ENCODE measurements at places on chromosomes 1 and 21.

DNA sequence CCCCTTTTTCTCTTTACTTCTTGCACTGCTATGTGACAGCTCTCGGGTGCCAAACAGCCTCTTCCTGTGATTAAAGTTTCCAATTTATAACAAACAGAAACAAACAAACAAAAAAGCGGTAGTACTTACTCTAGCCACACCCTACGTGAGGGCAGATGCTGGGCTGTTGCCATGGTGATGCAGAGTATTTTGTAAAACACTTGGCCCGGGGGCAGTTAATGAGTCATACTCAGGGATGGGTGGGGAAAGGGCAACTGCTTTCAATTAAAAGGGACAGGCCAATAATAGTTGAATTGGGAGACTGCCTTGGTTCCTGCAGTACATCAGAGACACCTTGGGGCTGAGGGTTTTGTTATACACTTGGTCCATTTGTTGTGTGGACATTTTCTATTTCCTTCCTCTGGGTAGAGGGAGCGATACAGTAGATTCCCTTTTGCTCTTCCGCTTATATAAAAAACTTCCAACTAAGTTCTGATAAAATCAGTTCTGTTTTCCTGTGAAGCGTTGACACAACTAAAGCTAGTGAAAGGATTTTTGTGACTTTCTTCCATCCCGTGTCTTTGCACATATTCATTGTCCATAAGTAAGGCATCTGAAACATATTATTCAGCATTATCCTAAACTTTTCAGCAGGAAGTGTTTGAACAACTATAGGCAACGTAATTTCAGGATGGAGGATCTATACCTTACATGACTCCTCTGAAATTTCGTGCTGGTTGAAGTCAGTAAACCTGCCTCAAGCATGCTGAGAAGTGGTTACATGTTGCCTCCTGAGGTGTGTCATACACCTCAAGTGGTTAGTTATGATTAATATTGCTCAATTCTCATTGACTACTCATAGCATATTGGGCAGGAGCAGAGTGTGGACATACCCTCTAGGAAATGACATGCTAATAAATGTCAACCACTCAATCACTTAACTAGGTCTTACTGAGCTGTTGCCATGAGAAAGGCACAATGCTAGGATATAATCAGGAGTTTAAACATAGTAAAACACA lies 36.7 kb upstream of the THEM4 start:
- H3K27ac ChIP-seq, result no peak overlapping the region
- H3K4me1 ChIP-seq, result peaks cover 23% of the 10 kb centered on the region
- no peak for DNase-seq
- H3K4me3 ChIP-seq, result no peak overlapping the region
- no peaks in the 10 kb centered on the region for H3K36me3 ChIP-seq
- H3K27me3 ChIP-seq, result peaks cover 2% of the 10 kb centered on the region

GRCh38 chr1:5571861-5572401 lies 420.3 kb downstream of the NPHP4 start:
- DNase-seq, result no peak
- H3K27ac ChIP-seq, result no peak overlapping the region
- no peak overlapping the region for H3K4me3 ChIP-seq

DNA sequence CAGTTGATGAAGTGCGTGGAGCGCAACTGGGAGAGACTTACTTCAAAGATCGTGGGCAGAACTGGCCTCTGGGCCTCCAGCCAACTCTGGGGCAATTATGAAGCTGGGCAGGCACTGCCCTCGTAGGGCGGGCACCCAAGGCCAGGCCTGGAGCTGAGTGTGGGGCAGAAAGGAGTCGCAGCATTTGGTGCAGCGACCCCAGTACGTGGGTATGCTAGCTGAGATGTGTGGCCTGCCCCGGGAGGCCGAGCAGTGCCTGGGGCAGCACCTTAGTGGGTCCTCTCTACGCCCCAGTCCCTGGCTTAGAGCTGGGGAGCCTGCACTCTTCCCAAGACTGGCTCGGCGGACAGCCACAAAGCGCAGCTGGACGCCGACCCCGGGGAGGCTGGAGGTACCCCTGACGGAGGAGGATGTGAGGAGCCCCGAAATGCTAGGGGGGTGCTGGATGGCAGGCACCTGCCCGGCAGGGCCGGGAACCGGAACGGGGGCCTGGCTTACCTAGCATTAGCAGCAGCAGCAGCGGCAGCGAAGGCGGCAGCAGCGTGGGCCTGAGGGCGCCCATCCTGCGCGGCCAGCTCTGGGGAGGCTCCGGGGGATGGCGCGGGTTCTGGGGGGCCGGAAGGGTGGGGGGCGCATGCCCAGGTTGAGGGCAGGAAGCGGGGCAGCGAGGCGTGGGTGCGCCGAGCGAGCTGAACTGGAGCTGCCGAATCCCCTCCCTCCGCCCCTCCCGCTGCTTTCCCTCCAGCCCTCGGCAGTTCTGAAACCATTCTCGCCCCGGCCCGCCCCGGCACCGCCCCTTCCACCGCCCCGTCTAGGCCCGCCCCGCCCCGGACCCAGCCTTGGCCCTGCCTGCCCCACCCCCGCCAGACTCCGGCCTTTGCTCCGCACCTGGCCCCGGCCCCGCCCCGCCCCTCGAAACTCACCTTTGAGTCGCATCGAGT lies at the start of gene IGSF8:
IGSF8 (minus strand) TSS at position 709 of the 941 bp plus-strand sequence; CDS start at position 562, 147 bp downstream.
- H3K36me3 ChIP-seq, result no peaks in the 10 kb centered on the region
- peaks cover 52% of the 10 kb centered on the region for H3K4me1 ChIP-seq
- peak within 1 kb of the TSS; percentile 91 for H3K4me3 ChIP-seq
- peak; percentile 96 for DNase-seq

- H3K4me1 ChIP-seq, result no peaks in the 10 kb centered on the region
- H3K36me3 ChIP-seq, result no peaks in the 10 kb centered on the region
- H3K27me3 ChIP-seq, result peaks cover 11% of the 10 kb centered on the region
These were observed 1.8 kb downstream of the OR10J1 start for GRCh38 chr1:159441360-159441759.

DNA sequence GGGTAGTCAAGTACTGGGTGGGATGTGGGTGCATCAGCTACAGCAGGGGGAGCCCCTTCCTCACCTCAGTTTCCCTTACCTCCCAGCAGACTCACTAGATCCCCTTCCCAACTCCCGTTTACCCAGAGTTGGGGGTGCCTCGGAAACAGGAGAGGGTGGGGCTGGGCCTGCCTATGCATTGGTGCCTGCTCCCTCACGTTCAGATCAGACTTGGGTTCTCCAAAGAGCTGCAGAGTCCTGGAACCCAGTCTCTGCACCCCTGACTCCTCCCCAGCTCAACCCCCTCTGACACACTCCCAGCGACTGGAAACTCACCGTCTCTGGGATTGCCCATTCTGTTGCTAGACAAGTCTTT lies 6.0 kb downstream of the FOXO6 start:
- H3K4me1 ChIP-seq, result peaks cover 82% of the 10 kb centered on the region
- DNase-seq, result no peak
- H3K27me3 ChIP-seq, result peaks cover 53% of the 10 kb centered on the region
- no peaks in the 10 kb centered on the region for H3K36me3 ChIP-seq
- H3K4me3 ChIP-seq, result peak overlapping the region; percentile 69

- no peak overlapping the region for H3K4me3 ChIP-seq
- peaks cover 13% of the 10 kb centered on the region for H3K4me1 ChIP-seq
- peaks cover 3% of the 10 kb centered on the region for H3K27me3 ChIP-seq
- H3K36me3 ChIP-seq, result no peaks in the 10 kb centered on the region
These were observed 1019.2 kb downstream of the TTLL7 start for GRCh38 chr1:82979593-82980236.

DNA sequence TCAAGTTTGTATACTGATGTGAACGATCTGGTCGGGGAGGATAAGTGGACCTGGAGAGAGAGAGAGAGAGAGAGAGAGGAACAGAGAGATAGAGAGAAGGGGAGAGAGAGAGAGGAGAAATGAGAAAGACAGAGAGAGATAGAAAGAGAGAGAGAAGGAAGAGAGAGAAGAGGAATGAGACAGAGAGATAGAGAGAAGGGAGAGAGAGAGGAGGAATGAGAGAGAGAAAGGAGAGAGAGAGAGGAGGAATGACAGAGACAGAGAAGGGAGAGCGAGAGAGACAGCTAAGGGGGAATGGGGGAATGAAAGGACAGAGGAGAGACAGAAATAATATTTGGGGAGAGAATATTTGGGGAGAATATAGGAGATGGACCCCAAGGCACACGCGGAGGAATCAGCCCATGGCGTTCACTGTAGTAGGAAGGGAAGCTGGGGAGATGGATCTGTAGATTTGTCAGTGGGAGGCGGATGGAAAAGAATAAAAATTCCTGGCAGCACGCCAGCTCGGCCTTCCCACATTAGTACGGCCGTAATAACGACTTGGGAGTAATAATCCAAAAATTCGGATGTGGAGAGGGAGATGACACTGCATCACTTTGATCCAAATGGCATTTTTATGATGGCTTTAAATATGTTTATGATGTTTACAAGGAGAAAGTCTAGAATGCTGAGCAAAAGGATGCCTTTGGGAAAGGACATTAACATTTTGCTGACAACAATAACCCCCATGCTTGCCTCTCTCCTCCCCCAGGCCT lies 159.8 kb upstream of the KCNJ6 start:
- DNase-seq, result no peak
- no peak overlapping the region for H3K4me3 ChIP-seq
- H3K27ac ChIP-seq, result peak overlapping the region; percentile 57
- peaks cover 5% of the 10 kb centered on the region for H3K4me1 ChIP-seq

DNA sequence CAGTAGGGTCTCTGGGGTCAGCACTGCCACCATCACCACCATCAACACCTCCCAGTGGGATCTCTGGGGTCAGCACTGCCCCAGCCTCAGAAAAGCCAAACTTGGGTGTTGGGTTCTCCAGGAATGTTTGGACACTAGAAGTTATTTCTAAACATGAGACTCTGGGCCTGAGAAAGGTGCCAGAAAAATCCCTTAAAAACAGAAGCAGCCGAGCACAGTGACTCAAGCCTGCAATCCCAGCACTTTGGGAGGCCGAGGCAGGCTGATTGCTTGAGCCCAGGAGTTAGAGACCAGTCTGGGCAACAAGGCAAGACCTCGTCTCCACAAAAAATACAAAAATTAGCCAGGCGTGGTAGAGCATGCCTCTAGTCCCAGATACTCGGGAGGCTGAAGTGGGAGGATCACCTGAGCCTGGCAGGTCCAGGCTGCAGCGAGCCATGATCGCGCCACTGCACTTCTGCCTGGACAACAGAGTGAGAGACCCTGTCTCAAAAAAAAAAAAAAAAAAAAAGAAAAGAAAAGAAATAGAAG lies 470 bp downstream of the PTAFR start:
- no peak overlapping the region for H3K4me3 ChIP-seq
- peaks cover 20% of the 10 kb centered on the region for H3K27me3 ChIP-seq
- no peak for DNase-seq
- peaks cover 63% of the 10 kb centered on the region for H3K4me1 ChIP-seq
- H3K36me3 ChIP-seq, result no peaks in the 10 kb centered on the region

GRCh38 chr1:54794451-54795355 lies 6.4 kb downstream of the TTC22 start:
- no peak for DNase-seq
- peaks cover 35% of the 10 kb centered on the region for H3K27me3 ChIP-seq
- H3K27ac ChIP-seq, result peak overlapping the region; percentile 9
- peaks cover 46% of the 10 kb centered on the region for H3K4me1 ChIP-seq
- H3K4me3 ChIP-seq, result no peak overlapping the region
- no peaks in the 10 kb centered on the region for H3K36me3 ChIP-seq

- no peak overlapping the region for H3K27ac ChIP-seq
- peaks cover 8% of the 10 kb centered on the region for H3K27me3 ChIP-seq
- peaks cover 15% of the 10 kb centered on the region for H3K4me1 ChIP-seq
- DNase-seq, result no peak
- no peak overlapping the region for H3K4me3 ChIP-seq
These were observed 10.3 kb upstream of the COL8A2 start for GRCh38 chr1:36135330-36135667.

DNA sequence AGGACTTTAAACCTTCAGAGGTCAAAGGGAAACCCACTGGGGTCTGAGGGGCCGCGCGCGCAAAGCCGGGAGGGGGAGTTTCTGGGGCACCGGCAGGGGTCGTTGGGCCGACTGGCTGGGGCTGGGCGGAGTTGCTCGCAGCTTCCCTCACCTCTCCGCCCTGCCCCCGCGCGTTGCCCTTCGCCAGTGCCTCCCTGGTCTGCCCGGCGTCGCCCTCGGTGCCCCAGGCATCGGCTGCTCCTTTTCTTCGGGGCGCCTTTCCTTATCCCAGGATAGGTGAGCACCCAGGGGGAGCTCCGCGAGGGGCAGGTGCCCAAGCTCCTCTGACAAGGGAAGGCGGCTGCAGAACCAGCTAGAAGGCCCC lies 390 bp upstream of the NGF start:
- H3K4me1 ChIP-seq, result peaks cover 33% of the 10 kb centered on the region
- peak; percentile 67 for DNase-seq
- peak overlapping the region; percentile 89 for H3K4me3 ChIP-seq
- no peak overlapping the region for H3K27ac ChIP-seq
- H3K27me3 ChIP-seq, result peaks cover 76% of the 10 kb centered on the region

DNA sequence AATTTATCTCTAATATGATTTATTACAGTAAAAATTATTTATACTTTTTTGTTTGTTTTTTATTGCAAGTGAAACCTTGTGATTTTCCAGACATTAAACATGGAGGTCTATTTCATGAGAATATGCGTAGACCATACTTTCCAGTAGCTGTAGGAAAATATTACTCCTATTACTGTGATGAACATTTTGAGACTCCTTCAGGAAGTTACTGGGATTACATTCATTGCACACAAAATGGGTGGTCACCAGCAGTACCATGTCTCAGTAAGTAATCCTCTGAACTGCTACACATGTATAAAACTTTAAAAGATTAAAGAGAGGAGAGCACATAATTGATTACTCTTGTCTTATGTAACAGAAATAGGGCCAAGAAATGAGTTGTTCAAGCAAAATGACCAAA lies 4.5 kb downstream of the CFHR3 start:
- H3K27ac ChIP-seq, result no peak overlapping the region
- no peaks in the 10 kb centered on the region for H3K36me3 ChIP-seq
- H3K27me3 ChIP-seq, result no peaks in the 10 kb centered on the region
- no peak for DNase-seq
- H3K4me1 ChIP-seq, result no peaks in the 10 kb centered on the region

DNA sequence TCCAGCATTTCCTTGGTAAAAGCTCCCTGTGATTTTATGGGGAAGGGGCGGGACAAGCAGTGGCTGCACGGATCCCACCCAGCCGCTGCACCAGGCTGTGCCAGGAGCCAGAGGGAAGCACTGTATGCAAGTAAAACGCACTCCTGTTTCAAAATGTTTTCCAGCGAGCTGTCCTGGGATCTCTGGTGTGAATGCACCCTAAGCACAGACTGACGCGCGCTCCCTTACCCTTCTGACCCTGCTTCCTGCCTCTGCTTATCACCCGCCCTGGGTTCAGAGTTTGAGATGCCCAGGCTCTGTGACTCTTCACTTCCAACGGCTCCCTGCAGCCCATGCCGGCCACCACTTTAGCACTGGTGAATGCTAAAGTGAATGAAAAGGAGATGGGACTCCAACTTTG lies 131.2 kb downstream of the RHOU start:
- H3K27me3 ChIP-seq, result peaks cover 3% of the 10 kb centered on the region
- no peaks in the 10 kb centered on the region for H3K36me3 ChIP-seq
- H3K4me3 ChIP-seq, result no peak overlapping the region
- H3K4me1 ChIP-seq, result peaks cover 90% of the 10 kb centered on the region

Data from nephron progenitor cell (in vitro differentiated cells).